ENCODE measurements at places on chromosomes 13 and 19. TPM values are rescaled to one million over a fixed set of nuclear protein-coding genes. Genes with fewer than 3 reads are reported as not detected.

The KLK4 gene
- total RNA-seq, result not detected

The ACP5 gene
- 1.3 TPM for total RNA-seq

The PRR20A gene
- not detected for total RNA-seq

The C1QTNF9 gene
- total RNA-seq, result not detected

The ZSCAN22 gene
- total RNA-seq, result 3.7 TPM

All from osteocyte (in vitro differentiated cells).